ENCODE measurements at places on chromosomes 2 and 18. TPM values are rescaled to one million over a fixed set of nuclear protein-coding genes. Genes with fewer than 3 reads are reported as not detected.

Gene TRIM43
- not detected for total RNA-seq

Gene MROH2A
- not detected for total RNA-seq

Gene LIMS3
- 0.24 TPM for total RNA-seq

Gene SIX3
- not detected for total RNA-seq

Gene TMEM198
- 0.86 TPM for total RNA-seq

DNA sequence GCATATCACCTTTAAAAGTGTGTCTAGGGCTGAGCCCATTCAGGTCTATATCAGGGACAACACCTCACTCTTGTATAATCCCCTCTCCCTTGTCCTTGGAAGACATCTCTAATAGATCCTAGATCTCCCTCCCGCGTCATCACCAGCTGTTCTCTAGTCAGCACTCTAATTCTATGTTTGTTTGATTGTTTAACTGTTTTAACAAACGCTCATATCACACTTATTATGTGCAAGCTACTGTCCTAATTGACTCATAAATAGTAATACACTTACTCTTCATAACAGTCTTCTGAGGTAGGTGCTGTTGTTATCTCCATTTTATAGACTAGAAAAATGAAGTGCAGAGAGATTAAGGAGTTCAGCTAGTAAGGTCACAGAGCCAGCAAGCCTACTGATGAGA, 1.6 kb upstream of the ERMN start:
- H3K36me3 ChIP-seq = peaks cover 5% of the 10 kb centered on the region
- no peak overlapping the region for H3K4me3 ChIP-seq
- peaks cover 14% of the 10 kb centered on the region for H3K4me1 ChIP-seq
- no peaks in the 10 kb centered on the region for H3K27me3 ChIP-seq
- no peak overlapping the region for H3K27ac ChIP-seq
- no peak for DNase-seq

Gene GPR39
- not detected for total RNA-seq

Gene SP140L
- 106 TPM for total RNA-seq

DNA sequence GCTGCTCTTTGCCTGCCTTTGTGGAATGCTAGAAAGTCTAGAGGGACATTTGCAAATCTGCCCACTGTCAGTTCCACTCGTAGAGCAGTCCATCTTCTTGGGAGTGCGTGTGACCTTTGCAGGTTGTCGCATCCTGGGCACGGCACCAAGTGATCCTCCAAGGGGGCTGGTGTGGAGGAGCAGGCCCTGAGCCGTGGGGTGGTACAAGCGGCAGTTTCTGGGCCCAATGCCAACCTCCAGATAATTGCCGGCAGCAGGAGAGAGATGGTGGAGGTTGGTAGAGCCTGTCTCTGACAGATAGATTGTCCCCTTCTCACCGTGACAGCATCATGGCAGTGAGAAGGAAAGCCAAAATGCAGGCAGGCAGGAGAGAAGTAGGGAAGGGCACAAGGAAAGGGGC, 150.7 kb upstream of the SLC14A2 start:
- H3K27me3 ChIP-seq = peaks cover 5% of the 10 kb centered on the region
- H3K4me3 ChIP-seq = no peak overlapping the region
- H3K27ac ChIP-seq = no peak overlapping the region
- H3K36me3 ChIP-seq = no peaks in the 10 kb centered on the region
